ENCODE measurements at places on chromosomes 5 and 9. TPM values are rescaled to one million over a fixed set of nuclear protein-coding genes. Genes with fewer than 3 reads are reported as not detected.

- H3K4me3 ChIP-seq, result no peak overlapping the region
- no peaks in the 10 kb centered on the region for H3K27me3 ChIP-seq
- H3K27ac ChIP-seq, result no peak overlapping the region
- no peak for DNase-seq
- no peaks in the 10 kb centered on the region for H3K4me1 ChIP-seq
Observed at GRCh38 chr5:53253421-53253871, 143.9 kb upstream of the MOCS2 start.

DNA sequence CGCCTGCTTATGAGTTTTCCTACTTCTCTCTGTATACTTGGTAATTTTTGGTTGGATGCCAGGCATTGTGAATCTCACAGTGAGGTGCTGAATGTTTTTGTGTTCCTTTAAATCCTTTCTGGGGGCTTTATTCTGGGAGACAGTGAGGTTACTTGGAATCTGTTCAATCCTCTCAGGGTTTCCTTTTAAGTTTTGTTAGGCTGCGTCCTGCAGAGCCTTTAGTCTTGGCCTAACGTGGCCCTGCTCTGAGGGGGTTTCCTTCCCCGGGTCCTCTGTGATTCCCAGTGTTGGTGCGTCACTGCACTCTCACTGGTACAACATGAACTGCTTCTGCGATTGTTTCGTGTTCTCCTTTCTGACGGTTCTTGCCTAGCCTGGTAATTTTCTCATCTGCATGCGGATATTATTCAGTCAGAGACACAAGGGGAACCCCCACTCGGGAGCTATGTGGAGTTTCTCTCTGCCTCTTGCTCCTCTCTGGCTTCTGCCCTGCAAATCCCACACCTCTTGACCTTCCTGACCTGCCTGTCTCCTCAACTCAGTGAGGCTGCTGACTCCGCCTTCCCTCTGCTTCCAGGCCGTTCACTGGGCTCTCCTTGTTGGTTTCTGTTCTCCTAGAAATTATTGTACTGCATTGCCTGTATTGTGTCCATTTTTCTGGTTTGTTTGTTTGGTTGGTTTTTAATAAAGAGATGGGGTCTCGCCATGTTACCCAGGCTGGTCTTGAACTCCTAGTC is 128.1 kb downstream of the DAB2IP start:
- H3K27ac ChIP-seq, result no peak overlapping the region
- DNase-seq, result no peak
- peaks cover 58% of the 10 kb centered on the region for H3K36me3 ChIP-seq

DNA sequence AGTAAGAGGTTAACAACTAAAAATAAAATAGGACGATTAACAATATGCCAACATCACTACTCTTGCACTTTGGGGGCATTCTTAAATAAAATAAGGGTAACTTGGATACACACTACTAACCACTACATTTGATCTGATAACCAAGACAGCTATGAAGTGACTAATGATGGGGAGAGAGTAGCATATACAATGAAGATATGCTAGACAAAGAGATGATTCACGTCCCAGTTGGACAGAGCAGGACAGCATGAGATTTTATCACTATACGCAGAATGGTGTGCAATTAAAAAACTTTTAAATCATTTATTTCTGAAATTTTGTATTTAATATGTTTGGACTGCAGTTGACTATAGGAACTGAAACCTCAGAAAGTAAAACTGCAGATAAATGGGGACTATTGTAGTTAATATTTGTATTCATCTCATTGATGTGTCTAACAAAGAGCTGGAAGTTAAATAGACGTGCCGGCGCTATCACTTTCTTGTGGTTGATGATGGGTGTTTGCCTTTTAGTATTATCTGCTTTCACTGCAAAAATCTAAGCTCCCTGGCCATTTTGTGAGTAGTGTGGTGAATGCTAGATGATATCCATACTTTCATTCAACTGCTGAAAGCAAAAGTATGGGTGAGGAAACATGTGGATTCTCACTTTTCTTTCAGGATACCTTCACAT is 18.7 kb downstream of the GIN1 start:
- no peaks in the 10 kb centered on the region for H3K27me3 ChIP-seq
- H3K4me1 ChIP-seq, result no peaks in the 10 kb centered on the region
- H3K4me3 ChIP-seq, result no peak overlapping the region
- no peak for DNase-seq
- H3K27ac ChIP-seq, result no peak overlapping the region

- no peak for DNase-seq
- no peak overlapping the region for H3K4me3 ChIP-seq
- H3K4me1 ChIP-seq, result peaks cover 18% of the 10 kb centered on the region
- no peak overlapping the region for H3K27ac ChIP-seq
- no peaks in the 10 kb centered on the region for H3K36me3 ChIP-seq
Observed at GRCh38 chr5:10853154-10853553, 92.1 kb upstream of the DAP start.

DNA sequence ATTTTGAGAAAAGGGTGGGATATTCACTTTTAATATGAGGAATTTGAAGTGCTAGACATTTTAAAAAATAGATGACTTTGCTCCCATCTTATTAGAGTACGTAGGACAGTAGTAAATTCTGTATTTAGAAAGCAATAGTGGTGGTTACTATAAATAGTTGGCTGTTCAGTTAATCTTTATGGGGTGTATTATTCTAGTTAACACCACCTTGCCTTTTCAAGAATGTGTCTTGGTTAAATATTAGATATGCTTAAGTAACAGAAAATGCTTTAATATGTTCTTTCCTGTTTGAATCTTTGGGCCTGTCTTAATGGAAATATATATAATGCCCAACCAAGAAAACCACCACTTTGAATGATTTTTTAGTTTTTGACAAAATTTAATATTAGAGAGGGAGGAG is 608.7 kb upstream of the FAM174A start:
- no peaks in the 10 kb centered on the region for H3K27me3 ChIP-seq
- H3K27ac ChIP-seq, result no peak overlapping the region
- H3K36me3 ChIP-seq, result no peaks in the 10 kb centered on the region
- no peaks in the 10 kb centered on the region for H3K4me1 ChIP-seq
- no peak for DNase-seq

The PHYKPL gene
- 137 TPM for total RNA-seq

The TRIM14 gene
- 11.5 TPM for total RNA-seq

The FBP1 gene
- 5.9 TPM for total RNA-seq
